Fibroblast of lung (primary cell): ENCODE measurements at places on chromosomes 6 and 20. TPM values are rescaled to one million over a fixed set of nuclear protein-coding genes. Genes with fewer than 3 reads are reported as not detected.

GSTA2 gene
- total RNA-seq, result not detected in 2 replicates

TGM3 gene
- under 0.01 TPM in 1 of 2 replicates, not detected in the other for total RNA-seq

C6orf15 gene
- total RNA-seq, result not detected in 2 replicates

TCP11 gene
- total RNA-seq, result 0.17 and 0.51 TPM in 2 replicates

- H3K4me1 ChIP-seq, result no peaks in the 10 kb centered on the region
- peak overlapping the region; percentile 80 for H3K4me3 ChIP-seq
- peak overlapping the region; percentile 83 for H3K27ac ChIP-seq
Observed at GRCh38 chr6:108847738-108848115, 495 bp upstream of the ARMC2 start.

GRCh38 chr20:62780204-62780603 is 16.1 kb upstream of the MRGBP start:
- no peaks in the 10 kb centered on the region for H3K27me3 ChIP-seq
- H3K4me3 ChIP-seq, result no peak overlapping the region
- no peak overlapping the region for H3K27ac ChIP-seq
- DNase-seq, result no peak
- no peaks in the 10 kb centered on the region for H3K4me1 ChIP-seq

- no peaks in the 10 kb centered on the region for H3K4me1 ChIP-seq
- H3K36me3 ChIP-seq, result no peaks in the 10 kb centered on the region
- H3K27ac ChIP-seq, result no peak overlapping the region
- H3K4me3 ChIP-seq, result no peak overlapping the region
Observed at GRCh38 chr6:63742060-63742459, 106.5 kb downstream of the PHF3 start.

- peaks cover 8% of the 10 kb centered on the region for H3K4me1 ChIP-seq
- peak overlapping the region; percentile 76 for H3K27ac ChIP-seq
- no peaks in the 10 kb centered on the region for H3K36me3 ChIP-seq
- H3K4me3 ChIP-seq, result peak overlapping the region; percentile 86
Observed at GRCh38 chr6:143449082-143449713, 1.3 kb downstream of the ADAT2 start.
